ENCODE measurements at places on chromosomes 11 and 22.

DNA sequence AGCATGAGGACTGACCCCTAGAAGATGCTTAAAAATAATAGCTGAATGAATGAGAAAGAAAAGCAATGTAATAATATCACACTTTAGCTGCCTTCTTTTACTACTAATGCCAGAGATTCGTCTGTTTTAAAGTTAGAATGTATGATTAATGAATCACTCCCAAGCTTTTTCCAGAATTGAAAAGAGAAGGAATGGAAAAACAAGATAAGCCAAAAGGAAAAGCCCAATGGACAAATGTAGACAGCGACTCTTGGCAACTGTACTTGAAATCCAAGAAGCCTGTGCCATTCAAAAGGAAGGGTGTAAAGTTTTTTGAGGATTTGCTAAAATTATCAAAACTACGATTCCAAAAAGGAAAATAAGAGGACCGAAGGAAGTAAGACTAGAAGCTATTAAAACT lies 40.8 kb upstream of the PAMR1 start:
- DNase-seq: no peak

- DNase-seq: no peak
Measured at GRCh38 chr11:64809781-64810241, 540 bp downstream of the MEN1 start.

GRCh38 chr22:27801202-27801615 lies 347 bp downstream of the MN1 start:
- no peak for DNase-seq

GRCh38 chr22:49671331-49672013 lies 156.2 kb downstream of the BRD1 start:
- DNase-seq: no peak

DNA sequence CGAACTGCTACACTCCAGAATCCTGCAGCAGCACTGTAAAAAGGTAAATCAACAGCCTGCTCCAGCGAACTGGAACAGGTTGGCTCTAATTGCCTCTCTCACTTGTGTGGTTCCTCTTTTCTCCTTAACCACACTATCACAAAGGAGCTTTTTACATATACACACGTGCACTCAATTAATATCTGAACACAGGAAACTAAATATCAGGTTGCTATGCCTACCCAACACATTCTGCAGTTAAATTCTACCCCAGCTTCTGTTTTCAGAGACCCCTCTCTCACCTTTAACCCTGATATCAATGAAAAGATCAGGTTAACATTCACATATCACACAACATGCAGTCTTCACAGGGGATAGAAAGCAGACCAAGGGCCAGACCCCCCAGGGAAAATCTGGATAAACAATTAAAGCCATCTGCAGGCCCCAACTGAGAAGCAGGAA lies 11.0 kb downstream of the RBFOX2 start:
- DNase-seq: no peak

- DNase-seq: no peak
Measured at GRCh38 chr11:95515371-95515770, 274.2 kb downstream of the FAM76B start.

DNA sequence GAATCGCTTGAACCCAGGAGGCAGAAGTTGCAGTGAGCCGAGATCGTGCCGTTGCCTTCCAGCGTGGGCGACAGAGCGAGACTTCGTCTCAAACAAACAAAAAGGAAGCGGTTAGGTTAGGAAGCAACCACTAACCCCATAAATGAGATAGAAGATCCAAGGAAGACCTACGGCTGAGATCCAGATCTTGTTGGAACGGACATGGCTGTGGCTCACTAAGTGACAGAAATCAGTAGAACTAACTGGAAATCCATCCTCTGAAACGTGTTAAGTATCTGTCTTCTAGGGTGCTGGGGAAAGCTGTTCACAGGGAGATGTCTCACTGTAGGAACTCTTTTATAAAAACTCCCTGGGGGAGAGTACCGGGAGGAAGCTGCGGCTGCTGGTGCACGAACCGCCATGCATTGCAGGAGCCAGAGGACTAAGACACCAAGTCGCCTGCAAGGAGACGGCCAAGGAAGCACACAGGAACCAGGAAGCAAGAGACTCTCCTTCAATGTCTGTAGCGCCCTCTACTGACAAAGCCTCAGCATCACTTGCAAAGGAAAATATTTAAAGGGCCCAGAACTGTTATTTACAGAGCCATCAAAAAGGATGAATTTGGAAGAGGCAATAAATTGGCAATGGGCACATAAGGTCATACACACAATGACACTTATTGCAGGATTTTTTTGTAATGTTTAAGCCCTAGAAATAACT lies 16.9 kb upstream of the SPTY2D1 start:
- no peak for DNase-seq

GRCh38 chr11:29449281-29450074 lies 567.4 kb downstream of the KCNA4 start:
- DNase-seq: no peak

- no peak for DNase-seq
Measured at GRCh38 chr22:19686946-19687345, 27.4 kb upstream of the SEPTIN5 start.

DNA sequence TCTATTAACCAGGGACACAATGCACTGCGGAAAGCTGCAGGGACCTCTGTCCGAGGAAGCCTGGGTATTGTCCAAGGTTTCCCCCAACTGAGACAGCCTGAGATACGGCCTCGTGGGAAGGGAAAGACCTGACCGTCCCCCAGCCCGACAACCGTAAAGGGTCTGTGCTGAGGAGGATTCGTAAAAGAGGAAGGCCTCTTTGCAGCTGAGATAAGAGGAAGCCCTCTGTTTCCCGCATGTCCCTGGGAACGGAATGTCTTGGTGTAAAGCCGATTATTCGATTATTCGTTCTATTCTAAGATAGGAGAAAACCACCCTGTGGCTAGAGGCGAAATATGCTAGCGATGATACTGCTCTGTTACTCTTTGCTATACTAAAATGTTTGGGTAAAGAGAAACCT lies 5.2 kb downstream of the BET1L start:
- DNase-seq: no peak

DNA sequence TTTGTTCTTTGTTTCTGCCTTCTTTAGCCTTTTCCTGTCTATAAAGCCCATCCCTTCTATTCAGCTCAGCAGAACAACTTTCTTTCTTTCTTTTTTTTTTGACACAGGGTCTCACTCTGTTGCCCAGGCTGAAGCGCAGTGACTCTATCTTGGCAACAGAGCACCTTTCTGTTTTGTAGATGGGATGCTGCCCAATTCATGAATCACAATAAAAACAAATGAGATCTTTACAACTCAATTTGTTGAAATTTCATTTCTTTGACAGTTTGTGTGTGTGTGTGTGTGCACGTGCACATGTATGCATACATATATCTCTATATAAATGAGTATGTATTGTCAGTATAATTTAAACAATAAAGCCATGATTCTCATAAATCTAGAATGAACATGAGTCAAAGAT lies 25.5 kb downstream of the TSPAN18 start:
- DNase-seq: no peak

DNA sequence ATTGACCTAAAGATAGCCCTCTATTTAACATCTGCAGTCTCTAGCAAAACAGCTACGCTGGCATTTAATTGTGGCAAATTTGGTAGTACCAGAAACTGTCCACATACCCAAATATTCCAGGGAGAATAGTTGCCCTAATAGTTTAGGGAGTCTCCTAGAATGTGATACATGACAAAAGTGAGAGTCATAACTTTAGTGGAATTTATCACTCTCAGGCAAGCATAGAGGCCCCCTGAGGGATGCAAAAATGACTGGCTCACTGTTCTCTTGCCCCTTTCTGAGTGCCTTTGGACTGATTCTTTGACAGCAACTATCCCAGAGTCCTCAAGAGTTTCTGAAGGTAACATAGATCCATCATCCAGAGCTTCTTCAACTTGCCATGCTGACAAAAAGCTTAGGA lies 2.3 kb upstream of the OR51B4 start:
- DNase-seq: no peak

DNA sequence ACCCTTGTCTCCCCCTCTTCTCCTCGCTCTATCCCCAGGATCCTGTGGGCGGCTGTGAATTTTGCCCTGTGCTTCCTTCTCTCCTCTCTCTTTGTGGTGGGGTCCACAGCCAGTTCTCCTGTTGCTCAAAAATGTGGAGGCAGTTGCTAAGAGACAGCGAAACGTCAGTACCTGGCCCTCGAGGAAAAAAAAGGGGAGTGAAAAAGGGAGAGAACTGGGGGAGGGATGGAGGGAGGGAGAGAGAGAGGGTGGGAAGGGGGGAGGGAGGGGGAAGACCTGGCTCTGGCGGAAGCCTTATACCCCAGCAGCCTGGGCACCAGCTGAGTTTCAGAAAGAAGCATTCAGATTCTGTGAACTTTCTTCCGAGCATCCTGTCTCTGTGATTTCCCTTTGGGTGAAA lies 2.1 kb upstream of the LRRC55 start:
- DNase-seq: no peak

GRCh38 chr11:116328391-116328790 lies 444.4 kb downstream of the BUD13 start:
- no peak for DNase-seq

DNA sequence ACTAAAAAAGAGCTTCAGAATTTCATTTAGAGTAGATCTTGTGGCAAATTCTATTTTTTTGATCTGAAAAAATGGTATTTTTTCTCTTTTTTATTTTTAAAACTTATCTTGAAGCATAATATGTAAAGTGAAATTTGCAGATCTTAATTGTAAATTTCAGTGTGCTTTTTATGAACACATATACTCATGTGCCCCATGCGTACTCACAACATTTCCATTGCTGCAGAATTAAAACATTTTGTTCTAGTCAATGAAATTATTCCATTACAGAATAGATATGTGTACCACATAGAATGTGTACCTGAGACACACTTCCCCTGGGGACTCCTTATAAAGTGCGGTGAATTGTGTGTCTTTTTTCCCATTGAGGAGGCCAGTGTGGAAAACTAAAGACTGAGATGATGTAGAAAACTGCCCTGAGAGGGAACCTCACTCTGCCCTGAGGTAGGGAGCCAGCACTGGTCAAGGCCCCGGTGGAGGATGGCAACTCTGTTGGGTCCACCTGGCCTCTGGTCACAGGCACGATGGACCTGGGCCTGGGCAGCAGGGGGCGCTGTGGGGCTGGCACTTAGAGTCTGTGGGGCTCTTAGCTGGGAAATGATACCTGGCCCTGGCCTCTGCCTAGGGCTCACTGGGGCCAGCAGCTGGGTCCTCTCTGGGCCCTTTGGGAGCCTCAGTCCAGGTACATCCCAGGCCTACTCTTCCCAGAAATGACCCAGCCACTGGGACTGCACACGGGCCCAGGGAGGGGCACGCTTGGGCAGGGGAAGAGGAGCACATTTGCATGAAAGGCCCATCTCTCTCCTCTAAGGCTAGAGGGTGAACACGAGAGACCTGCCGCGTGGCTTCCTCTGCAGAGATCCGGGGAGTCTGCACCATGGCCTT lies 77.9 kb upstream of the TOP3B start:
- no peak for DNase-seq

GRCh38 chr11:64624883-64625481 lies 34.0 kb downstream of the SLC22A12 start:
- no peak for DNase-seq

GRCh38 chr11:65279741-65280440 lies 18.1 kb downstream of the POLA2 start:
- DNase-seq: peak; percentile 15

DNA sequence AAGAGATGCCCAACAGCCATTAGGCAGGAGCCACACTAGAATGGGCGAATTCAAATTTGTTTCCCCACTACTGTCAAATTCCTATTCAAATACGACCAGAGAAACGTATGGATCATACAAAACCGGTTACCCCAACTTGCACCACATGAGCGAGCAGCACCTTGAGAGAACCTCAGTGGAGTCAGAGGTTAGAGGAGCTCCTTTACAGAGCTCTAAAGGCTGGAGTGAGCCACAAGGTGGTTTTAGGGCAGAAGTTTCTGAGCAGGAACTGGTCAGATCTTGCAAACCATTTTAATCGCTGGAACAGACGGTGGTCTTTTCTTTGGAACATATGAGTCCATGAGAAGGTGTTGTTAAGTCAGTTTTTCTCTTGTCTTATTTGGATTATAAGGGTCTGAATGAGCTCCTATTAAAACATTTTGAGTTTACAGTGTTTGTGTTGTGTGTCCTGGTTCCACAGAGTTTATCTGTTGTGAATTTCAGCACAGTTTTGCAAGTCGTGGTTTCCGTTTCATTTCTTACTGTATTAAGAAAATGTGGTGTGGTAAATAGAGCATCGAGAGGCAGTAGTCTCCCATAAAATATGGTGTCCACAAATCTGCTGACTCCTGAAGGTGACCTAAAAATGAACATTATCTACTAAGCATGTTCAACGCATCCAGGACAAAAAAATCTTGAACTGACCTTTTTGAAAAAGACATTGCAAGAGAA lies 471.7 kb downstream of the NTM start:
- no peak for DNase-seq

DNA sequence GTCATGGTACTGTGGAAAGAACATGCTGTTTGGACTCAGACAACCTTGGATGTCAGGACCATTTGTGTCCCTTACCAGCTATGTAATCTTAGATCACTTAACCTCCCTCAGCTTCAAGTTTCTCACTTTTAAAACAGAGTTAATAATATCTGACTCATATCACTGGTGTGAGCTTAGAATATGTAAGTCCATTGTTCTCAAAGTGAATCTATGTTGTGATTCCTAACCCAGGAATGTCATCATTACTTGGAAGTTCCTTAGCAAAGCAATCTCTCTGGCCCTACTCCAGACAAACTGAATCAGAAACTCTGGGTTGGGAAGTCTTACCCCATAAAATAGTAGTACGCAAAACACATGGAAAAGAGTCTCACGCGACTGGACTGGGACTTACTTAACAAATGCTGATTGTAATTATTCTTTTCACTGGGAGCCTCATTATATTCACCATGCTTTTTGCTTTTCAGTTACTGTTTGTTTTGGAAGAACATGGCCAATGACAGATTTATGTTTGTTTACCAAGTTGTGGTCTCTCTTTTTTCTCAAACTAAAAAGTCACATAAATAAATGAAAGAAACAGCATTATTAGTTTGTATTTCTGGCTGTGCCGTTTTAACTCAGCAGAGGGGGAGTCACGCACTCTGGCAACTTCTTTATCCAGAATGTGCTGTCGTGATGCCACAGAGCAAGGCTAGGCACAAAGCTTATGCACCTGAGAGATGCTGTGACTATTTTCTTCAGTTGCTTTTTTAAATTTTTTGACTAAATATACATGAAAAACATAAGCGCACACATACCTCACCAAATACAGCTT lies 217.7 kb upstream of the CTSC start:
- no peak for DNase-seq

GRCh38 chr11:57458410-57459163 lies 1.7 kb upstream of the RTN4RL2 start:
- no peak for DNase-seq
